Fibroblast of pulmonary artery (primary cell): ENCODE measurements at places on chromosomes 11 and 22.

DNA sequence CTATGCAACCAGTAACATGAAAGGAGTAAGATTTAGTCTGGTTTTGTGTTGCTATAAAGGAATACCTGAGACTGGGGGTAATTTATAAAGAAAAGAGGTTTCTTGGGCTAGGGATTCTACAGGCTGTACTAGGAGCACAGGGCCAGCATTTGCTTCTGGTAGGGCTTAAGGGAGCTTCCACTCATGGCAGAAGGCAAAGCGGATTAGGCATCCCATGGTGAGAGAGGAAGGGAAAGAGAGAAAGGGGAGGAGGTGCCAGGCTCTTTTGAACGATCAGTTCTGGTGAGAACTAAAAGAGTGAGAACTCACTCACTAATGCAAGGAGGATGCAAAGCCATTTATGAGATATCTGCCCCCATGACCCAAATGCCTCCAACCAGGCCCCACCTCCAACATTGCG is 283.2 kb downstream of the OPCML start:
- no peak for DNase-seq

- DNase-seq = no peak
Measured at GRCh38 chr11:35624316-35624715, 6.1 kb downstream of the FJX1 start.

DNA sequence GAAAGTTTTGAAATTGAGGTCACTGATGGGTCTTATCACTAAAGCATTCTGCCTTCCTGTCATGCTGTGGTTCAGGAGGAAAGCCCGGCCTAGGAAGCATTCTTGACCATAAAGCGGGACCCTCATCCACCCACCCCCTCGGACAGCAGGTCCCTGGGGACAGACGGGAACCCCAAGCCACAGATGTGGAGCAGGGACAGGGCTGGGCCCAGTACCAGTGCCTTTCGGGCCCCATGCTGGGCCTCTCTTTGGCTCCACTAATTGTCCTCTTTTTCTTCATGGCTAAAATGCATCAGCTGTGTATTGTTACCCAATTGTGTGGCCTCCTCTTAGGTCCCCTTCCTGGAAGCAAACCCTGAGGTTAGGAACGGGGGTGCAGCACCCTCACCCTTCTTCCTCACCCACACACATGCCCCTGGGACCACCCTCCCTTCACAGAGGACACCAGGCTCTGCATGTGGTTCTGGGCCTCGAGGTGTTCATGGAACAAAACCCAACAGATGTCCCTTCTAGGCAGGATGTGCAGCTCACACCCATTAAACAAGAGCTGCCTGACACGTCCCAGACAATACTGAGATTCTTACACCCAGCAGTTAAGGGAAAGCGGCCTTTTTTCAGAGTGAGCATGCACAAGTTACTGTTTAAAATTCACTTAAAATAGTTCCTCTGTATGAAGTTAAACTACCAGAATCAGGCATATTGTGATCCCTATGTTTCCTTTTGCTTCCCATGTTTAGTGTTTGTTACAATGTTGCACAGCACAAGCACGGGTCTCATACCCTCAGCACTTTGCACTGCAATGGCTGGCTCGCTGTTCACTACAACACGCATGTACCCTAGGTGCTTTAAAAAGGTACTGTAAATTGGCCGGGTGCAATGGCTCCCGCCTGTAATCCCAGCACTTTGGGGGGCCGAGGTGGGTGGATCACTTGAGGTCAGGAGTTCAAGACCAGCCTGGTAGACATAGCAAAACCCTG is 807.6 kb downstream of the BRD1 start:
- no peak for DNase-seq

GRCh38 chr11:86680716-86681482 is 8.5 kb upstream of the ME3 start:
- no peak for DNase-seq

GRCh38 chr11:33040033-33040861 is 875 bp downstream of the TCP11L1 start:
- no peak for DNase-seq

DNA sequence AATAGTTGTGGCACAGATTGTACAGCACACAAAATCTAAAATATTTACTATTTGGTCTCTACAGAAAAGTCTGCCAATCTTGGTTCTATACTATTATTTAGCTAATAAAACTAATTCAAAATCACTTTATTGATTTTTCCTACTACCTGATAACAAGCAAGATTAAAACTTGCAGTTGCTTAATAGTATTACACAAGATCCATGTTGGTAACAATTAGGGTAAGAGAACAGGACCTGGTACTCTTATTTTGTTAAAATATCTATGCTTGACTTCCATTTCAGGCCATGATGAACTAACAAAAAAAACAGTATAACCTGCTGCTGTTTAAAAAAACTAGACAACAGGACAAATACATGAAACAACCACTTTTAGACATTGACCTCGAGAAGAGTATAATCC is 52.4 kb downstream of the CWF19L2 start:
- DNase-seq = no peak

GRCh38 chr11:36069576-36070212 is 125.8 kb downstream of the LDLRAD3 start:
- DNase-seq = no peak

GRCh38 chr11:109677876-109678275 is 255.9 kb downstream of the C11orf87 start:
- no peak for DNase-seq

- DNase-seq = no peak
Measured at GRCh38 chr11:27087432-27087831, 46.8 kb downstream of the BBOX1 start.

DNA sequence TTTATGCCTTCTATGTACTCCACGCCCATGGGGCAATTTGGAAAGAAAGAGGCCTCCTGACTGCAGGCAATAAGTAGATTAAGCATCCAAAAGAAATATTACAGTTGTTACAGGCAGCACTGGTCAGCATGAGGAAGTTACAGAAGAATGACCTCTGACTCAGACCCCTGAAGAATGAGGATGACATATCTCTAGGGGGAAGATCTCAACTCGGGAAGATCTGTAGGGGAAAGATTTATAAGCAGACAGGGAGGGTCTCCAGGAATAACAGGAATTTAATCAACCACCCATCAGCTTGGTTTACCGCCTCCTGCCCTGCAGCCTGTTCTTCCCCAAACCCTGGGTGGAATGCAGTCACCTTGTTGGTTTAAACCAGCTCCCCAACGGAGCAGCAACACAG is 58.0 kb downstream of the RCN1 start:
- DNase-seq = peak; percentile 4

DNA sequence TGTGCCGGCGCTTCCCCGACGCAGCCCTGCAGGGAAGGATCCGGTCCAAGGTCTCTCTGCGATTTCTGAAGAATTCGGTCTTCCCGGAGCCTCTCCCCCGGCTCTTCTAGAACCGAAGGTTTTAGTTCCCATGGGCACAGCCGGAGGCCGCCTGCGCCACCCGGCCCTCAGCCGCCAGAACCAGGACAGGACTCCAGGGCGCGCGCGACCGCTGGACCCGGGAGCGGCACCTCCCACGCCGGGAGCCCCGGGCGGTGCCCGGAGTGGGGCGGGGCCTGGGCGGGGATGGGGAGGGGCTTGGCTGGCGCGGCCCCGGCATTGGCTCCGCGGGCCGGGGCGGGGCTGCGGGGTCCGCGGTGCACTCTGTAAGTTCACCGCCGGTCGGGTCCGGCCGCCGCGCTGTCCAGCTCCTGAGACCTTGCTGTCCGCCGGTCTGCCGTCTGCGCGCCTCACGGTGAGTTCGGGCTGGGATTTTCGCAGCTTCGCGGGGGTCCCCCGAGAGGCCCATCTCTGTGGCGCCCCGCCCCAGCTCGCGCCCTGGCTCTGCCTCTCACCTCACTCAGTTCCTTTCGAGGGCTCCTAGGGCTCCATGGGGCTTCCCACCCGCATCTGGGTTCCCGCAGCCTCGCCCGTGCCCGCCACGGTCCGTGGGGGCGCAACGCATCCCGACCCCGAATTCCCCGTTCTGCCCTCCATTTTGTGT is at the start of gene CDC42EP2:
TSS of gene CDC42EP2 (plus strand) at position 366 of the 703 bp plus-strand sequence. CDS start 6,033 bp downstream, outside the sequence.
- peak; percentile 86 for DNase-seq

GRCh38 chr11:118002541-118003423 is 16.6 kb downstream of the IL10RA start:
- DNase-seq = peak; percentile 52

- DNase-seq = no peak
Measured at GRCh38 chr11:33874433-33874832, 17.4 kb downstream of the LMO2 start.

DNA sequence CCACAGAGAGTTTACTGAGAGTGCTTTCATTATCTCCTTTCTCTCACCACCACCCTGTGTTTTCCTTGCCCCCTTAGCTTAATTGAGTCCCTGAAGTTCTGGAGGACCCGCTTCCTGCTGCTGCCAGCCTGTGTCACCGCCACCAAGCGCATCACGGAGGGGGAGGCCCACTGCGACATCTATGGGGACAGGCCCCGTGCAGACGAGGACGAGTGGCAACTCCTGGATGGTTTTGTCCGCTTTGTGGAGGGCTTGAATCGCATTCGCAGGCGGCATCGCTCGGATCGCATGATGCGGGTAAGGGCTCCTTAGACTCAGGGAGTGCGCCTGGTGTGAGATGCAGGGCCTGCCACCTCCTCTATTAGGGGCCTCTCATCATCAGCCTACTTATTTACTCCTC is 91.1 kb downstream of the DEPDC5 start:
- DNase-seq = no peak

GRCh38 chr22:28817064-28817463 is 16.7 kb upstream of the XBP1 start:
- no peak for DNase-seq
